Tibial nerve (tissue), 4 donors: ENCODE measurements at places on chromosomes 16 and 17.

DNA sequence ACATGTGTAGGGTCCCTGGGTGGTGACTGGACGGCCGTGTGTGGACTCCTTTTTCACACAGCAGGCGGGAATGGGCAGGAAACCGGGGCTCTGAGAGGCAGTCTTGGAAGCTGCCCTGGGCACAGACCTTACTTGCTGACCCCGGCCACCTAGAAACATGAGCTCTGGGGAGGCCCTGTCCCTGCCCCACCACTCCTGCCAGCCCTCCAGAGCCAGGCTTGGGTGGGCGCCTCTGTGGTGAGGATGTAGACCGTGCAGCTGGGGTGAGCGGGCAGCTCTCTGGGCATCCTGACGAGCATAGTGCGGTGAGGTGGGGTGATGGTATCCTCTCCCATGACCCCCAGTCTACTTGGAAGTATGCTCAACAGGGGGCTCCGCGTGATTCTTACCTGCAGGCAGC, 121.3 kb downstream of the RAB11FIP4 start:
- DNase-seq: no peak

DNA sequence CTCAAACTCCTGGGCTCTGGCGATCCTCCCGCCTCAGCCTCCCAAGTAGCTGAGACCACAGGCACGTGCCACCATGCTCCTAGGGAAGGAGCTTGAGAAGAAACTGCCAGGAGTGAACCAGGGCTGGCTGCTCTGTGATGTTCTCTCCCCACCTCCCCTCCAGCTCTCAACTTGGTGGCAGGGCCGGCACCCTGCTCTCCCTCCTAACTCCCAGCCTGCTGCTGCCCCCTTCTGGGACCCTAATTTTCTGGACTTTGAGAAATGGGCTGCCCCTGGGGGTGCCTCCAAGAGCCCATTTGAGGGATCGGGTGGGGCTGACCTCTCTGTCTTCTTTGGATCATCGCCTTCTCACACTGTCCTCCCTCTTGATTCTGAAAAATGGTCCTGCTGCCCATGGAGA, 14.9 kb upstream of the STAT3 start:
- DNase-seq: no peak

GRCh38 chr16:62190426-62190825, 154.2 kb upstream of the CDH8 start:
- no peak for DNase-seq

DNA sequence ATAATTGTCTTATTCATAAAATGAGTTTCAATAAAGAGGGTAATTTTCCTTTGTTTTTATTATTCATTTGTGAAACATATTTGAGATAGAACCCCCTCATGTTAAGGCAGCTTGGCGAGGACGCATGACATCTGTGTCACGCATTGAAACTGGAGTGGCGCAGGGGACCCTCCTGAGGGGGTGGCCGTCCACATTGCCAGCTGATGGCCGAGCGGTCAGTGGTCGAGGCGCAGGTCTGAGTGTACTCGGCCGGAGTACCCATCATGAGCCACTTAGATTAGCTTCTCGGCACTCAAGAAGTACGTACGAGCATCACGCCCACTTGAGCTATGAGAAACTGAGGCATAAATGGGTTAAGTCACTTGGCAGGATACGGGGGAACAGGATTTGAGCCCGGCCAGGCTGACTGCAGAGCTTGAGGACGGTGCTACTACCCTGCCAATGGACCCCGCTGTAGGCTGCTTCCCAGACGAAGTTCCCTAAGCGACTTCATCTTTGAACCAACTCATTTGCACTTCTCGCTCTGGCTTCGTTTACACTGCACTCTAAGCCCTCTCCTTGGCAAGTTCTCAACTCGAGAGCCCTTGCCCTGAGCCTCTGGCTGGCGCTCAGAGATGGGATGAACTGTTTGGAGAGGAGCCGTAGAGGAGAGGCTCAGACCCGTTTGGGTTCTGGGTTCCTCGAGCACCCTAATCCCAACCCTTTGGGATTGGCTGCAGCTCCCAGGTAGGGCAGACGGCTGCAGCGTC, 91.8 kb downstream of the SDK2 start:
- DNase-seq: no peak

DNA sequence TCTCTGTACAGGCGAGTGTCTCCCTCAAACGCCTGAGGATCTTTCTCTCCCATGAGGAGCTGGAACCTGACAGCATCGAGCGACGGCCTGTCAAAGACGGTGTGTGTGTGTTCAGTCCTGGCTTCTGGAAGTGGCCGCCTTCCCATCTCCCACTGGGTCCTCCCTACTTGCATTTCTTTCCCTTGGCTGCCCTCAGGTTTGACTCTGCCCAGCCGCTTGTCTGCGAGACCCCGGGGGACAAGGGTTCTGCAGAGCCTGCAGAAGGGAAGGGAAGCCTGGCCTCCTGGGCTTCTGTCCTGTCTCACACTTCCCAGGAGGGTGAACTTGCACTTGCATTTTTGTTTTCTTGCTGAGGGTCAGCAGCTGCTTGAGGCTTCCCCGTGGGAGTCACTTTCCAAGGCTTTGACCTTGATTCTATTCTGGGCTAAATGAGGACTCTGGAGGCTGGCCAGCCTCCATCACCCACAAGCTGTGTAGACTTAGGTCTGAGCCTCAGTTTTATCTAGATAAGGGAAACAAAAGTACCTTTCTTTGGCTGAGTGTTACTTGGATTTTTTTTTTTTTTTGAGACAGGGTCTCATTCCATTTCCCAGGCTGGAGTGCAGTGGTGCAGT, 122.3 kb downstream of the ABCC1 start:
- DNase-seq: no peak

GRCh38 chr16:79721270-79721669, 120.7 kb upstream of the MAF start:
- DNase-seq: no peak

GRCh38 chr17:38568274-38568673, 37.5 kb downstream of the SRCIN1 start:
- DNase-seq: no peak

GRCh38 chr17:76146053-76146851, 5.2 kb upstream of the FOXJ1 start:
- DNase-seq: no peak

DNA sequence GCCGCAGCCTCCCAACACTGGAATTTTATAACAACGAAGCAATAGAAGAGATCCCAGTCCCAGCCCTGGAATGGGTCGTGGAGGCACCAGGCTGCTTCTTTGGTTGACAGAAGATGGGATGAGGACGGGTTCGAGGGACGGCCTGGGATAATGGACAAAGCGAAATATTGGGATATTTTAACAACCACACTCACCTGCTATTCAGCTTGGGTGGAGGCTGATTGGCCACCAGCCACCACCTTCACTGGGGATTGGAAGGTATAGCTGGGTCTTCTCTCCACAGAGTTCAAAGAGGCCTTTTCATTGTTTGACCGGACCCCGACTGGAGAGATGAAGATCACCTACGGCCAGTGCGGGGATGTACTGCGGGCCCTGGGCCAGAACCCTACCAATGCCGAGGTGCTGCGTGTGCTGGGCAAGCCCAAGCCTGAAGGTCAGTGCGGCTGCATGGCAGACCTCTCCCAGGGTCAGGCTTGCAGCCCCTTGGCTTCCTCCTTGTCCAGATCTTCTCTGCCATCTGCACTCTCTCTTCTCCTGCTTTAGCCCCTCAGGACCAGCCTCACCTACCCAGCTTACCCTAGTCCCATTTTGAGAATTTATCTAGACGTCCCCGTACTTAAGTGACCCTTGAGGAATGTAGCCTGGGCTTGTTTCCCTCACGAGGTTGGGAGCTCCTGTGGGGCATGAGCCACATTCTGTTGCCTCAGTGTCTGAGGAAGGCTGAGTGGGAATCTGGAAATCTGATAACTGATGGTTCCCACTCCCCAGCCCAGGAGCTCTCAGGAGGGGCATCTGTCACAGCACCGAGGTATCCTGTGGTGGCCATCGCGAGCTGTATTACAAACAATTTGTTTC, 10.7 kb downstream of the MYL4 start:
- no peak for DNase-seq

- no peak for DNase-seq
Observed at GRCh38 chr16:76943921-76944320, 247.1 kb upstream of the MON1B start.

- no peak for DNase-seq
Observed at GRCh38 chr17:31561469-31562375, 170.2 kb downstream of the RAB11FIP4 start.

- no peak for DNase-seq
Observed at GRCh38 chr17:31508288-31509094, 117.0 kb downstream of the RAB11FIP4 start.

DNA sequence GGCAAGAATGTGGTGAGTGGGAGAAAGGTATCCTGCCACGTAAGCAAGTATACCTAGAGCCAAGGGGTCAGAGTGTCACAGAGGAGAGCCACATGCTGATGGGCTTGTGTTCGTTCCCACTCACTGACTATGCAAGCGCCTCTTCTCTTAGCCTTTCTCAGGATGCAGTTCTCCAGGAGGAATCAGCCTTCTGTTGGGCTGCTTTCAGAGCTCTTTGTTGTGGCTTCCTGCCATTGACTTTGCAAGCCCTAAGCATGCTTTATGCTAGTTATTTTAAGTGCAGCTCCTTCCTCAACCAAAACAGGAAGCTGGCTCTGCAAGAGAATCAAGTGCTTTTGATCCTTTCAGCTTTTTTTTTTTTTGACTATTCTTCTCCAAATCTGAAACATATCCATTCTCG, 66.6 kb downstream of the SIAH1 start:
- no peak for DNase-seq

DNA sequence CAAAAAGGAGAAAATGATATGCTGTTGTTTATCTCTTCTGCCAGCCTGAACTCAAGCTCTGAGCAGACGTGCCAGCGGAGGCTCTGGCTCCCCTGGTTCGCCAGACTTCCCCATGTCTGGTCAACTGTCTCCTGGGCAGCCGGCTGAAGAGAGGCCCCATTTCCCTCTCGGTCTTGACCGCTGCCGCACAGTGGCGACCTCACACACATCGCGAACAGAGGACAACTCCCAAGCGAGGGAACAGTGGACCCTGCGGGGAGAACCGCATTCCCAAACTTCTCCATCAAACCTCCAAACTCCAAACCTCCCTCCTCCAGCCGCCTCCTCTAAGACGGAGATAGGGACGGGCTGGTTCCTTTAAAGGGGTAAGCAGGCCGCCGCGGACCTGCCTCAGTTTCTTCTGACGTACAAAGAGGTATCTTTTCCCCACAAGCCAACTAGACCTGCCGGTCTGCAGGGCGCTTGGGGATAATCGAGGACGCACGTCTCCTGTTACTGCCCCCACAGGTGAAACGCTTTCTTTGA, 24.9 kb upstream of the RFFL start:
- peak; percentile 26 for DNase-seq

DNA sequence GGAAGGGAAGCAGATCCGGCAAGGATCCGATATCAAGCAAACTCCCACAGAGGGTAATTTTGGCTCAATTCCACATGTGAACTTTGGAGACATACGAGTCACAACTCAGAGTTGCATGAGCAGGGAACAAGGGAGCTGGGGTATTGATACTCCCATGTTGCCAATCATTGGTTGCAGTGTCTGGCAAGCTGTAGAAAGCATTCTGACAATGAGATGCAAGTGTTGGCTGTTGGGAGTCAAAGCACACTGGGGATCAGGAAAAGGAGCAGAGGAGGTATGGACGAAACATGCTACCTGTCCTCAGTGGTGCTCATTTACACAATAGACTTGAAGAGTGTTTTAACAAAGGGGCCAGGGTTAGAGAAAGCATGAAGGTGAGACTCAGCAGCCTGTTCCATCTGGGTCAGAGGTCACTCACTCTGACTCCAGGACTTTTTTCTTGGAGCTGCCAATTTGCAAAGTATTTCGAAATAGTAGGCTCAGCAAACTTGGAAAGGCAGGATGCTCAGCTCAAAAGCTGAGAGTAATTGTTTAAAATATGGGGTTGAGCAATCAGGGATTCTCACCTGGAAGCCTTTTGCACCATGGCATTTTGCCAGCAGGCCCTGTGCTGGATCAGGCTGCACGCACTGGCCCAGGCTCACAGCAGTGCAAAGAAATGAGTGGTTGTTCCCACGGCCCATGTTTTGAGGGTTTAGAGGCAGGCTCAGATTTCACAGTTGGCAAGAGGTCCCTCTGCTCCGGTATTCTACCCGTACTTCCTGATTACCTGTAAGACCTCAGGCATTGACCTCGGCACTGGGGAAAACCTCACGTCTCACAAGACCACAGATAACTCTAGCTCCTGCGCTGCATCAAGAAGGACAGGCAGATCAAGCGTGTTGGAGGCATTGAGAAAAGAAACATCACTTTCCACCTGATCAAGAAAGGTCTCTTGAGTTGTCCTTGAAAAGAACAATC, 17.6 kb upstream of the NKD1 start:
- DNase-seq: no peak

DNA sequence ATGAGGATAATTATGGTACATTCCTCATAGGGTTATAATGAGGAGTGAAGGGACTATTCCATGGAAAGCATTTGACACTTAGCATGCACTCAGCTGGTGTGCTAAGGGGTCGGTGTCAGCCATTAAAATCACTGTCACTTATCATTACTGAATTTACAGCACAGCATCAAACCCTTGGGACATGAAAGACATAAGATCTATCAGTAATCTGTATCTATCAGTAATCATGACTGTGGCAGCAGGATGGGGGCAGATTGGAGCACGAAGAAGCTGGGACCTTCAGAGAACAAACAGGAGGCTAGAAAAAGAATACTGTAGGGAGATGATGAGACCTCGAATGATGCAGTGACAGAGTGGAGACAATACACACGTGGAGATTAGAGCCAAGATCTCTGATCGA, 73.5 kb upstream of the CLEC3A start:
- DNase-seq: no peak

DNA sequence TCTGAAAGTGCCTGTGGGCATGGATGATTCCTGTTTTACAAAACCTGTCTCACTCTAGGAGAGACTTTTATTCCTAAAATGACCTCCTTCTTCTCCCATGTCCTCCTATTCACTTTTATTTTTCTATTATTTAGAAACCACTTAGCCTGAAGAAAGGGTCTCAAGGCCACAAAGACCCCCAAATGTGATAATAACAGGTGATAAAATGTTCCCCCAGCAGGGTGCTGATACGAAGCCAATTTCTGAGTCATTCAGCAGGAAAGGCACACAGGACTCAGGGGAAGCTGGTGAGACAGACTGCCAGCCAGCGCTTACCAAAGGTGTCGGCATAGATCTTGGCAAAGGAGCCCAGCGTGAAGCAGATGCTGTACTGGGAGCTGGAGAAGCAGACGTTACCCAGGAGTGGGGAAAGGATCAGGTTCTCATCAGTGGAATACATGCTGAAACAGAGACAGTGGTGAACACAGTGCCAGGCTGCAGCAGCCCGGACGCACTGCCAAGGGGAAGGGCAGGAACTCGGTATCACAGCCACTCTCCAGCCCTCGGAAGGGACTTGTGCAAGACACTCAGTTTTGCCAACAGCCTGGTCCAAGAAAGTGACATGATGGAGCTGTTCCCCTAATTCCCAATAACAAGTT, 24.6 kb downstream of the HIGD1B start:
- no peak for DNase-seq

- no peak for DNase-seq
Observed at GRCh38 chr16:86038926-86039310, 140.0 kb downstream of the IRF8 start.
